Activated CD4-positive, alpha-beta T cell treated with anti-CD3 and anti-CD28 coated beads, Interleukin-2, amount 50 U/mL, for 24 hours (primary cell): ENCODE measurements at places on chromosomes 4 and X.

DNA sequence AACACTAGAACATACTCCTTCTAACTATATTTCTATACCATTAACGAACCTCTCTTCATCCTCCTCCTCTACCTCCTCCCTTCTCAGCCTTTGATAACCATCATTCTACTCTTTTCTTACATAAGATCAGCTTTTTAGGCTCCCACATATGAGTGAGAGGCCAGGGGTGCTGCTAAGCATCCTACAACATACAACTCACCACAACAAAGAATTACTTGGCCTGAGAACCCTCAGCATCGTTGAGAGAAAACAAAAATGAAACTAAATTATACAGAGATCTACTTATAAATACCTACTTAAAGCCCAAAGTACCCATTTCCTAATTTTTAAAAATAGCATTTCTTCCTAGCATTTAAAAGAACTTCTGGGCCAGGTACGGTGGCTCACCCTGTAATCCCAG, 77.7 kb downstream of the CC2D2A start:
- no peak for DNase-seq

DNA sequence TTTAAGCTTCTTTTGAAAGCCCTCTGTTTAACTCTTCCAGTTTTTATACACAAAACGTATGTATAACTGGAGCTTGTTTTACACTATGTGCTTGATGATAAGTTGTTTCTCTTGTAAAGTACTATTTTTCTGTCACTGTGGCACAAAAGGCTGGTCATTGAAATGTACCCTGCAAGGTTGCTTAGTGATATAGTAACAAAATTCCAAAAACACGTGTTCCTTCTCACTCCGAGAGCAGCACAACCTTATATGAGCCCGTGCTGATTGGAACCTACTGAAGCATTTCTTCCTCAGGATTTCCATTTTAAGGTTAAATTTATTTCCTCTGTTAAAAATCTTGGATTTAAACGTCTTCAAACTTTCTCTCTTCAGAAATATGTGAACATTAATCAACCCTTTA, 772.9 kb upstream of the TENM3 start:
- no peak for DNase-seq

DNA sequence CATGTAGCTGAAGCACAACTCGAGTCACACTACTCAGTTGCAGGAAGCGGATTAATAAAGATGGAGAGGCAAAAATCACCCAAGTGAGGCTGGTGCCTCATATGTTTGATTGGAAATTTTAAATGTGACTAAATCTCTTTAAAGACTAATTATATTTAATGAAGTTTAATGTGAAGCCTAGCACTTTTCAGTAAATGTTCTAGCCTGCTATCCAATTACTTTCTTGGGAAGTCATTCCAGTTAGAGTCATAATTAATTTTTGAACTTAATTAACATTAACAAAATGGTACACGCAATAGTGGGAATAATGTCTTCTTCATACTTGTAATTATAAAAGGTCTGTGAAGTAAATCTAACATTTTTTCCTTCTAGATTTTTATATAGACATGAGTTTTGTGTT, 20.6 kb downstream of the F11 start:
- DNase-seq, result no peak

- no peak for DNase-seq
Measured at GRCh38 chrX:47863187-47863586, 26.5 kb downstream of the ZNF81 start.

DNA sequence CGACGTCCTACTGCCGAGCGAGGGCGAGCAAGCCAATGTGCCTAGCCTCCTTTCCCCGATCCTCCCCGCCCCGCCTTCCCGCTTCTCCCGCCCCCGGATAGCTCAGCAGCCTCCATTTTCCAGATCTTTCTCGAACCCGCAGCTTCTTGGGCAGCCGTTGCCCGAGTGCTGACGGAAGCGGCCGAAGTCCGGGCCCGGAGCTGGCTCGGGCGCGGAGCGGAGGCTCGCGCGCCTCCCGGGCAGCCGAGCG, 172 bp upstream of the HSPA4L start:
- peak; percentile 19 for DNase-seq

- DNase-seq, result no peak
Measured at GRCh38 chrX:36199928-36200327, 280.4 kb downstream of the CFAP47 start.

- no peak for DNase-seq
Measured at GRCh38 chrX:20374900-20375438, 108.3 kb upstream of the RPS6KA3 start.

GRCh38 chrX:28979877-28980276, 392.6 kb downstream of the IL1RAPL1 start:
- DNase-seq, result no peak

DNA sequence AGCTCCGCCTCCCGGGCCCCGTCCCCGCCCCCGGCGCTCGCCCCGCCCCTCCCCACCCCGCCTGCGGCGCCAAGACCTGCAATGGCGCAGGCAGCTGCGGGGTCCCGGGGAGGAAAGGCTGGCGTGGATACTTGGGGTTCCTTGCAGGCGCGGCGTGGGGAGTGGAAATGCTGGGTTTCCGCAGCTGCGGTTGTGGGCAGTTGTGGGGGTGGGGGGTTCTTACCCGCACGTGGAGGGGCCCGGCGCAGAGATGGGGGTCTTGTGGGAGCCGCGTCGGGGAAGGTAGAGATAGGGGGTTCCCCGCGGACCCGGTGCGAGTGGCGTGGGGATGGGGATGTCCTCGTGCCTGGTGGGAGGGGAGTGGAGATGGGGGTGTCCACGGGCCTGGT, 680 bp upstream of the ASMTL start:
- no peak for DNase-seq

GRCh38 chrX:132774010-132774714, 184.3 kb downstream of the HS6ST2 start:
- DNase-seq, result no peak

GRCh38 chr4:127643791-127644190, 11.0 kb downstream of the INTU start:
- no peak for DNase-seq

DNA sequence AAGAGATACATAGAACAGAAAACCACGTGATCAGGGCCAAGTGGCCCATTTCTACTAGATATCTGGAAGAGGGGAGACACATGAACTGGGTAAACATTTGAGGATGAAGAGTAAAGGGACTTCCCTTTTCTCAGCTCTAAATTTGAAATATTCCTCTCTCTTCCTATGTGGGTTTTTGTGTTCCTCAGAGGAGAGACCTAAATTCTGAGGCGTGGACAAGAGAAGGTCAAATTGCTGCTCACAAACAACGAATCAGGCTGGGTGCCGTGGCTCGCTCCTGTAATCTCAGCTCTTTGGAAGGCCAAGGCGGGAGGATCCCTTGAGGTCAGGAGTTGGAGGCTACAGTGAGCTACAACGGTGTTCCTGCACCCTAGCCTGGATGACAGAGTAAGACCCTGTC, 216.0 kb downstream of the PTTG2 start:
- no peak for DNase-seq

- no peak for DNase-seq
Measured at GRCh38 chrX:10077425-10078188, 79.2 kb upstream of the CLCN4 start.

GRCh38 chr4:7647186-7647585, 212.5 kb upstream of the PSAPL1 start:
- DNase-seq, result no peak

DNA sequence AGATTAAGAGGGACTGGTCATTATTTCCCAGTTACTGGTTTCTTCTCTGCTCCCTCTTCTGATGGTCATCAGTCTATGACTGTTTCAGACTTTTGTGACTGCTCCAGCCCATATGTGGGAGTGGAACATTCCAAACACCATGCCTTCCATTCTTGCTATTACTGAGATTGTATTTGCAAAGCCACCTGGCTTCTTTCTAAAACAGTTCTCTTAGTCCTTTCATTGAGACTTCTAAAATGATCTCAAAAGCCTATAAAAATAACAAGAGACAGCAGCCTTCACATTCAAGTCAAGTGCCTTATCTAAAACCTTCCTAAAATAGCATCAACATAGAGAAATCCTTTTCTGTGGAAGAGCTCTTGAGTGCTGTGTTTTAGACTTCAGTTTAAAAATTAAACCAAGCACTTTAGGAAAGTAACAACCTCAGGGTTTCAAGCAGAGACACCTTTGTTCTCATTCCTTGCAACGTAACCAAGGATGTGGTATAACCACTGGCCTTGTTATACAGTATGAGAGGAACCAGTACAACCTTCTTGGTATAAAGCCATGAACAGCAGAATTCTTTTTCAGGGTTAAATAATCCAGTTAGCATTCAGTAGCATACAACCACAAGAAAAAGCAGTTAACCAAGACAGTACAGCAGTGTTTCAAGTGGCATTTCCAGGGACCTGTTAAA, 97.1 kb downstream of the NFKB1 start:
- DNase-seq, result no peak

DNA sequence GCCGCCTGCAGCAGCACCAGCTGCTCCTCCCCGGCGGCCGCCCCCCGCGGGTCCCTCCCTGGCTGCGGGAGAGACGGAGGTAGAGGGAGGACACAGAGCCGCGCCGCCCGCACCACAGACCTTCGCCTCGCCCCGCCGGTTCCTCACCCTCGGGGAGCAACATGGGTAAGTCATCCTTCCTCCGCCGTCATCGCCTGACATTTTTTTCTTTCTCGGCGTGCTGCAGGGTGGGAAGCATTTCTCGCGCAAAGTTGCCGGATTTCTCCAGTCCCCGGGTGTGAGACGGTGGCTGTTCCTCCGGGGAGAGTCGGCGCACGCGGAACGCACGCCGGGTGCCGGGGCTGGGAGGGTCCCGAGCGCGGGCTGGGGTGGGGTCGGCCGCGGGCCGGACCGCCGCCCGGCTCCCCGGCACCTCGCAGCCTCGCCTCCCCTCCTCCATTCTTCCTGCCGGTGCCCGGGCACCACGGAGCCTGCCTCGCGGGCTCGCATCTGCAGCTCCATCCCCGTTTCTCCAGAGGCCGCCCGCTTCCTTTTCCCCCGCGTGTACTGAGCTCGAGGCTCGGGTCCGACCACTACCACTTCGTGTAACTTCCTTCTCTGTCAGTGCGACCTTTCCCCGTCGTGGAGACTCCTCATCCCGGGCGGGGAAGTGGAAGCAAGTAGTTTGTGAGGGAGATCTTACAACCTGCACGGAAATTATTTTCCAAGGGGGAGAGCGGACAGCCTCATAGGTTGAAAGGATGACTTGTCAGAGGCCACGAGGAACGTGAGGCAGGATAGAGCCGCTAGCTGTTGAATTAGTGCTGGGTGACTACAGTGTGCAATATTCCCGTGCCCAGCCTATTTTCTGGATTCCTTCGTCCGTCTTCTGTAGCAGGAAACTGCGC, 464 bp downstream of the RAP1GDS1 start:
- DNase-seq, result peak; percentile 25

- no peak for DNase-seq
Measured at GRCh38 chr4:142405695-142406498, 440.2 kb downstream of the INPP4B start.

- no peak for DNase-seq
Measured at GRCh38 chrX:111352424-111352823, 59.6 kb downstream of the DCX start.

GRCh38 chr4:148203056-148203898, 238.9 kb downstream of the NR3C2 start:
- DNase-seq, result no peak

DNA sequence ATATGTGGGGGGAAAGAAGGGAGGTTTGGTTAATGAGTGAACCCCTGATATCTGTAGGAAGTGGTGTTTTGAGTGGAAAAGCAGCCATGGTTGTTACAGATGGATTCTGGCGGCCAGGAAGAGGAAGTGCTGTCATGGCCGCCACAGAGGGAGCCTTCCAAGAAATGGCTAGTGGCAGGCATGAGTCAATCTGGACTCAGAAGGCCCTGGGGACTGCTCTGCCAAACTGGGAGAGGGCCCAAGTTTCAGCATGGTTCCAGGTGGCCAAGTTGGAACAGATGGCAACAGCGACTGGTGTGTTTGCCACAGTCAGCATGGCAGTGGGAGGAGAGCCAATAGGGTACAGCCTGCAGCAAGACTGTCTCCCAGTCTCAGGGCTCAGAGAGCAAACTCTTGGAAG, 32.5 kb downstream of the ETDB start:
- no peak for DNase-seq

GRCh38 chr4:48127231-48127630, 6.8 kb downstream of the TXK start:
- DNase-seq, result no peak

GRCh38 chr4:183986971-183987946, 82.2 kb downstream of the STOX2 start:
- DNase-seq, result no peak

GRCh38 chr4:137794764-137795254, 262.5 kb upstream of the PCDH18 start:
- no peak for DNase-seq

GRCh38 chr4:20831746-20832145, 131.5 kb downstream of the PACRGL start:
- no peak for DNase-seq

GRCh38 chr4:169582706-169583105, 29.7 kb downstream of the NEK1 start:
- DNase-seq, result no peak

GRCh38 chr4:15158406-15159091, 156.3 kb downstream of the CPEB2 start:
- no peak for DNase-seq
